ENCODE measurements at places on chromosomes 3 and 15.

DNA sequence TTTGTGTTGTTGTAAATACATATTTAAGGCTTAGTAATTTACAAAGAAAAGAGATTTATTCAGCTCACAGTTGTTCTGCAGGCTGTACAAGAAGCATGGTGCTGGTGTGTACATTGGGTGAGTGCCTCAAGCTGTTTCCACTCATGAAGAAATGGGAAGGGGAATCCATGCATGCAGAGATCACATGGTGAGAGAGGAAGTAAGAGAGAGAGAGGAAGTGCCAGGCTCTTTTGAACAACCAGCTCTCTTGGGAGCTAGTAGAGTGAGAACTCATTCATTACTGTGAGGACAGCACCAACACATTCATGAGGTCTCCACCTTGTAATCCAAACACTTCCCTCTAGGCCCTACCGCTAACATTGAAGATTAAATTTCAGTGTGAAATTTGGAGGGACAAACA, 909.2 kb downstream of the NSUN3 start:
- DNase-seq, result no peak

GRCh38 chr3:115340586-115340985, 193.5 kb upstream of the ZBTB20 start:
- DNase-seq, result no peak

DNA sequence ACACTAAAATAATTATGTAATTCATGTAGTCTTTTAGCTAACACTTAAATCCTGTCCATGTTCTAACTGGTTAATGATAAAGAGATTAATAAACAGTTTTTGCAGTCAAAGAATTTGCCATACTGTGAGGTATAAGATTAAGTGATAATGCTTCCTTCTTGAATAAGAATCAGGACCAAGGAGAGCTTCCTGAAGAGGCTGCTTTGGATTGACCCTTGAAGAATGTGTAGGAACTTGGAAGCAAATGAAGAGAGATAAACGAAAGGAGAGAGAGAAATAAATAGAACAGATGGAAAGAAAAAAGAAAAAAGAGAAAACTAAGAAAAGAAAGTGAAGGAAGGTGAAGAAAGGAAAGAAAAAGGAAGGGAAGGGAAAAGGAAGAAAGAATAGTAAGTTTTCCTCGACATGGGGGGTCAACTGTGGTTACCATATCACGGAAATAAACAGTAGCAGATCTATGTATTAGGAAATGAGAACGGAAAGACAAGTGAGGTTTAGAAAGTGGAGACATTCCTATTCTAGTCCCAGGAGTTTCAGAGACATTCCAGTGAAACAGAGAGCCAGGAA, 539.8 kb downstream of the FGF12 start:
- peak; percentile 19 for DNase-seq

DNA sequence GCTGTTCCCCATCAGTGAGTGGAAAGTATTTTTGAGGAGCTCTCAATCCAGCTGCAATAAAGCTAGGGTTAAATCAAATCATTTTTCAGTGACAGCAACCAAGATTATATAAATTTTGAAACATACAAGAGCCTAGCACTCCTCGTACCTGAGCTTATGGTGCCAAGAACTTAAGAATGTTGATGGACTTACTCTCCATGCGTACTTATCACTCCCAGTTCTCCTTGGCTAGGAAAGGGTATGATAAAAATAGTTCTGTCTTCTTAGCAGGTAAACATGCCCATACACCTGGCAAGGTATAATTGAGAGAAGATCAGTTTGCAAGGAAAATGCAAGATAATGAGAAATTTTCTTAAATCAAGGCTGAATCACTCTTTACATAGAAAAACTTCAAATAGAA, 64.5 kb upstream of the SEMA6D start:
- DNase-seq, result no peak

DNA sequence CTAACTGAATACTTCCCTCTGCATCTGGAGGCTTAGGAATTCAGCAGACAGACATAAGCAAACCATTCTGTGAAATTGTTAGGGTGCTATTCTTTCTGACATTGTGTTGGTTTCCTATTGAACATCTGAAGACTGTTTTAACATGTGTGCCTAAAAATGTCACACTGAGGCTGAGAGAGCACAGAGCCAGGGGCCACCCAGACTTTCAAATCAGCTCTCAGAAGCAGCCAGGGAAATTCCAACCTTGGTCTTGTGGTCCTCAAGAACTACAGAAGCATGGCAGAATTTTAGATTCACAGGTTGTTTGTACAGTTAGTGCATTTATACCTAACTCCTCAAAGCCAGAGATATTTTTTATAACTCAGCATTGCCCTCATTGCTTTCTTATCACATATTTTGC, 929.2 kb upstream of the CFAP20DC start:
- no peak for DNase-seq

GRCh38 chr3:147846854-147847478, 437.8 kb downstream of the ZIC1 start:
- DNase-seq, result no peak

DNA sequence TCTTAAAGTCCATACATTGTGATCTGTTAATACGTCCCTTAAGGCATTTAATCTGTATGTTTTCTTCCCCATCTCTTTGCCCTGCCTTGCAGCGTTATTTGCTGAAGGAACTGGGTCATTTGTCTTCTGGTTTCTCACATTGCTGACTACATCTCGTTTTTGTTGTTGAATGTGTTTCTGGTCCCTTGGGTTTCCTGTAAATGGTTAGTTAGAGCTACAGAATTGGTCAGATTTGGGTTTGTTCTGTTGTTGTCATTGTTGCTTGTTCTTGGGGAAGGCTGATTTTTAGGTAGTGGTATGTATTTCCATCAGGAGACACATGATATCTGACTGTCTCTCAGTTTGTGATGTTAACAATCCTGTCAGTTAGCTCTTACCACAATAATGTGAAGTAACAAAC, 27.0 kb upstream of the ITPKA start:
- DNase-seq, result no peak

DNA sequence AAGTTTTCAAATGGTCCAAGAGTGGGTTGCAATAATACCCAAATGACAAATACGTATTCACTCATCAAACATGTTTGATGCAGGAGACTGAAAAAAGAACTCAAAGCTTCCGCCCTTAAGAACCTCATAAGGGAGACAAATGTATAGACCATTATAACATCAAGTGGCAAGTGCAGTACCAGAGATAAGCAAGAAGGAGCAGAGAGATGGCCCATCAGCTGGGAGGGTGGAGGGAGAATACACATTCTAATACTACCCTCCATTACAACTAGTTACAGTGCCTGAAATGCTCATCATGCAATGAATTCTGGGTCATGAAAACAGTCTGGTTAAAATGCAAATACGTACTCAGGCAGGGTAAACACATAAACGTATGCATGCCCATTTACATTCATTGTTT, 304.0 kb downstream of the SHQ1 start:
- no peak for DNase-seq

DNA sequence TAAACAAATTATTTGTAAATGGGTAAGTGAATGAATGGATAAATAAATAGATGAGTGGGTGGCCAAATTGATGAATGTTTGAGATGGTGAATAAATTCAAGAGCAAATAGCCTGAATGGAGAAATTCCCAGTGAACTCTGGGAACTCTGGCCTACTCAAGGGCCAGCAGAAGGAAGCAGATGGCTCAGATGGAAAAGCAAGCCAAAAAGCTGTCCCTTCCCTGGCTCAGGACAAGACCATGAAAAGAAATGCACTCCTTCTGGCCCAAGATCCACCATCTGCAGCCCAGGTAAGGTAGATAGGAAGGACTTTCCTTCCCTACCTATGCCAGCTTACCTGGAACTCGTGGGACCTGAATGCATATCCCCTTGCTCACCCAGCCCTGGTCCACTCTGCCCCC, 37.6 kb upstream of the CLDN18 start:
- DNase-seq, result no peak

GRCh38 chr3:40307176-40307575, 2.3 kb upstream of the EIF1B start:
- no peak for DNase-seq

GRCh38 chr3:145118303-145118702, 1042.7 kb downstream of the PLOD2 start:
- no peak for DNase-seq

DNA sequence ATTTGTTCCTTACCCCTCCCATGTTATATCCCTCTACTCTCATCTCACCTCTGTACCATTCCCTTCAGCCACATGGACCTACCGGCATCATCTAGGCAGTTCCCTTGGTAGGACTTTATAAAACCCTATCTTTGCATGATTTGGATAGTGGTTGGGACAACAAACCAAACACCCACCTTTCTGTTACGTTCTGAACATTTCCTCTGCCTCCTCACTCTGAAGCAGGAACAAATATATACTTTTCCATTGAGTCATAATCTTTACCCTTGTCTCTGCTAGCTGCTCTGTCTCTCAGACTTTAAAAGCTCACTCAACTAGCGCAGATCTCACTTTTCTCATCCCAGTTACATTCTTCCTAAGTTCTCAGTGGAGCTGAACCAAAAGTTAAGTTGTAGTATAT, 17.8 kb downstream of the UBXN7 start:
- peak; percentile 33 for DNase-seq

DNA sequence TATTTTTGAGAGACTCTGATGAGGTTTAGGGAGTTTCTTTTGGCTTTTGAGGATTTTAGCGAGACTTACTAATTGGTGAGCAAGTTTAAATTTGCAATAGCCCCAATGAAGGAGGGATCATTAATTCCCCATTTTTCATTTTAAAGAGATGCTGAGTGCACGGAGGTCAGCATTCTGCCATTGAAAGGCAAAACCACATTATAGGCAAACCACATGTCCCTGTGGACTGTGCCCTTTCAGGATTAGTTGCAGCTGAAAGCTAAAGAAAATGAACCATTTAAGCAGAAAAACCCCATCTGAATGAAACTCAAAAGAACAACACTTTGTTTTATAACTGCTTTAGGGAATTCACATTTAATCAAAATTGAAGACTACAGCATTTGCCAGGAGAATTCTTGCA, 246.5 kb downstream of the PDZRN3 start:
- DNase-seq, result peak; percentile 38

GRCh38 chr3:138450704-138451424, 16.4 kb downstream of the ESYT3 start:
- DNase-seq, result no peak

DNA sequence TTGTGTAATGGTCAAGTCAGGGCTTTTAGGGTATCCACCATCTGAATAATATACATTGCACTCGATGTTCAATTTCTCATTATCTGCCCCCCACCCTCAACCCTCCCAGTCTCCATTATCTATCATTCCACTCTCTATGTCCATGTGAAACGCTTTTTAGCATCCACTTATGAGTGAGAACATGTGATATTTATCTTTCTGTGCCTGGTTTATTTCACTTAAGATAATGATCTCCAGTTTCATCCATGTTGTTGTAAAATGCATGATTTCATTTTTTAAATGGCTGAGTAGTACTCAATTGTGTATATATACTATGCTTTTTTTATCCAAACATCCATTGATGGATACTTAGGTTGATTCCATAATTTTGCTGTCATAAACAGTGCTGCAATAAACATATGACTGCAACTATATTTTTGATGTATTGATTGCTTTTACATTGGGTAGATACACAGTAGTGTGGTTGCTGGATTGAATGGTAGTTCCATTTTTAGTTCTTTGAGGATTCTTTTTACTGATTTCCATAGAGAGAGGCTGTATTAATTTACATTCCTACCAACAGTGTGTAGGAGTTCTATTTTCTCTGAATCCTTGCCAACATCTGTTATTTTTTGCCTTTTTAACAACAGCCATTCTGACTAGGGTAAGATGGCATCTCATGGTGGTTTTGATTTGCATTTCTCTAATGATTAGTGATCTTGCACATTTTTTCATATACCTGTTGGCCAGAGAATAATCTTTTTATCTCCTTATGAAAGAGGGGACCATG, 332.9 kb upstream of the TGFBR2 start:
- peak; percentile 71 for DNase-seq

- peak; percentile 90 for DNase-seq
Observed at GRCh38 chr3:108008931-108009639, 81.7 kb downstream of the CD47 start.

GRCh38 chr15:75062706-75063105, 39.3 kb downstream of the PPCDC start:
- DNase-seq, result no peak

GRCh38 chr3:71657831-71658530, 67.2 kb downstream of the EIF4E3 start:
- DNase-seq, result peak; percentile 95

DNA sequence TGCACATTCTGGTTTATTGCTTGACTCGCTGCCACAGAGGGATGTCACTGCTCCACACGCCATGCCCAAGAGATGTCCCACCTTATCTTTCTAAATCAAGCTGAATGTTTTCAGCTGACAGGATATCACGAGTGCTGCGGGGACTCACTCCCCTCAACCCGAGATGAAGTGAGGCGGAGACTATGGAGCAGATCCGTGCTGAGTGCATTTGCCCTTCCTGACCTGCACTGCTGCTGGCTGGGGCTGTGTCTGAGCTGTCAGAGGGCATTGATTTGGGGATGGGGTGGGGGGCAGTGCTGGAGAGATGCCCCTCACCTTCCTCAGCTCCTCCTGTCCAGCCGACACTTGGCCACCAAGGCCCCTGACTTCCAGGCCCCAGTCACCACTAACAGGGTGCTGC, 40.5 kb upstream of the CSPG4 start:
- DNase-seq, result no peak

DNA sequence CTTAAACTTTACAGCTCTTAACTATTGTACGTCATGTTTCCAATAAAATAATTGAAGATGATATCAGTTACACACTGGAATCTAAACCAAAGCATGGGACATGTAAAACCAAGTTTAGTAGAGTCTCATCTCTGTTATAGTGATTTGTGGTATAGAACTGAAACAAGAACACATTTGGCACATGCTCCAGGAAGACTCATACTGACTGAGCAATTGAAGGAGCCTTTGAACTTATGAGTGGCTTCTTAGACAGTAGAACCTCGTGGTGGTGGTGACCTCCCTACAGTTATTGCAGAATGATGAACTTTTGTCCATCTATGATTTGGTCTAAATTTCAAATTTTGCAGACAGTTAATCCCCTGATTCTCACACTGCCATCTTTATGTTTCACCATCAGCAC, 729.7 kb downstream of the ROBO1 start:
- DNase-seq, result no peak

DNA sequence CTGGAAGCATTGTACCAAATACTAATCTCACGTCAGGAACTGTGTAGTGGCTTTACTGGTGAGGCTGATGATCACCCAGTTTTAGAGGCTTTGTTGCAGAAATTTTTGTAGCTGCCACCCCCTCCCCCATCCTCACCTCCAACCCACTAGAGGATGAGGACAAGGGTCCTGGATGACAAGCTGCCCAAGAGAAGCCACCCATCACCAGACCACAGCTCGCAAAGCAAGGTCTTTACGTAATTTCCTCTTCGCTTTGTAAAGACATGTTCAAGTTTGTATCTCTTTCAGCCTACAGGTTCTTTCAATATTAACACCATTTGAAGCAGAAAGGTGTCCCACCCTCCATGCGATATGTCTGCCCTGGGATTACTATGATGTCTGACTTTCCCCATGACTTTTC, 74.2 kb downstream of the LDHAL6B start:
- no peak for DNase-seq

GRCh38 chr15:77255385-77255784, 164.5 kb downstream of the PEAK1 start:
- no peak for DNase-seq

DNA sequence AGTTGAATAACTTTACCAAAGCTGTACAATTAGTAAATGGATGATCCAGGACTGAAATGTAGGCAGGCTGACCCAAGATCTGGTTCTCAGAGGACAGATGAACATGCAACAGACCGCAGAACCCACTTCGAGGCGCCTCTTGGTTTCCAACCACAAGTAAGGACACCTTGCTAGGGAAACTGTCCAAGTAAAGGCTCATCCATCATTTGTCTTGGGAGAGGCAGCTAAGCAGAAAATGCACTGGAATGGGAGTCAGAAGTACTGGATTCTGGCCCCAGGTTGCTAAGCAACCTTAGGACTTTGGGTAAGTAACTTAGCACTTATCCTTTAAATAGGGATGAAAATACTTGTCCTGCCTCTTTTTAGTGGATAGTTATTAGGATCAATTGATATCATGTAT, 366.3 kb upstream of the LRRC3B start:
- DNase-seq, result no peak

All from astrocyte of the hippocampus (primary cell).